ENCODE measurements at places on chromosomes 11 and 22.

DNA sequence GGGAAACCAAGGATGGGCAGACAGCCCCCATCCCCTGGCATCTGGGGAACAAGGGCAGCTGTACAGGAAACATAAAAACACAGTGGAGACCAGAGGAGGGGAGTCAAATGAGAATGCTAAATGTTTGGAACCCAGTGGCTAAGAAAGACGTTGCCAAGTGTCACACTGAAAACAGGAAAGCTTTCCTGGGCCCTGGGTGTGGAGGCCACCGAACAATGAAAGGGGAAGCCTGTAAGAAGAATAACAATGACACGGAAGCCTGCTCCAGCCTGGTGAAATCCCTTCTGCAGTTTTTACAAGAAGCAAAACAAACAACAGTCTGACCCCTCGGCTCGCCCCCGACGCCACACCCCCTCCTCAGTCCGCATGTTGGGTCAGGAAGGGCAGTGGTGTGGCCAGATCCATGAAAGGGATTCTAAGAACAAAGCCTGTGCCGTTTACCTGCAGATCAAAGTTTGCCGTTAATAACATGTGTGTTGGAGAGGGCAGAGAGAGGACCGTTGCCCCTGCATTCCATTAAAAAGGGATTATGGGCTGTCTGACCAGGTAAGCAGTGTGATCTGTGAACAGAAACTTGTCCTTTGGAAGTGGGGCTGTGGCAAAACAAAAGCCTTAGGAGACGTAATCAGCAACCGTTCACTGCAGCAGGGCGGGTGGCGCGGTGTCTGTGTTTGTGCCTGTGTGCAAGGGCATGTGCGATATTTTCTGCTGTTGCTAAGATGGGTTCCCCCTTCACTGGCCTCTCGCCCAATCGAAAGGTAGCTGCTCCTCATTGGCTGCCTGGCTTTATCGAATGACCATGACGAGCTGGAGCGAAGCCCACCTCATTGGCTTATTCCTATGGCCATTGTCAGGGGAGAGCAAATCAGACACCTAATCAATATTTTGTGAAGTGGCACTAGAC, 113.7 kb upstream of the BLID start:
- H3K4me3 ChIP-seq, result no peak overlapping the region
- DNase-seq, result no peak
- H3K27me3 ChIP-seq, result no peaks in the 10 kb centered on the region
- H3K27ac ChIP-seq, result no peak overlapping the region

DNA sequence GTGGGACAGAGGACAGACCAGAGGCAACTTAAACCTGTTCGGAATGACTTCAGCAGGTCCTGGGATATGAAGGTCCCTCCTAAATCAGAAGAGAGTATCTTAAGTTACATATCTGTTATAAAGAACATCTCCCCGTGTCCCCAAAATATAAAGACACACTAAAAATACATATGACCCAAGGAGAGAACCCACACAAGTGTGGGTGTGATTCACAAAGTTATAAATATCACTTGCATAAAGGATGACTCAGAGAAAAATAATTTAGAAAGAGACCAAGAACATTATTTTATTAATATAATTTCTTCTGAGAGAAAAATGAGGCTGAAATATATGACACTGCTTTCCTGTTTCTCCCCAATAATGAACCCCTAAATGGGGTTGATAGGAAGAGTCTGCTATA, 14.2 kb downstream of the OR5B21 start:
- no peak for DNase-seq
- H3K36me3 ChIP-seq, result no peaks in the 10 kb centered on the region
- H3K27ac ChIP-seq, result no peak overlapping the region

- H3K4me1 ChIP-seq, result no peaks in the 10 kb centered on the region
- no peak overlapping the region for H3K27ac ChIP-seq
- H3K27me3 ChIP-seq, result no peaks in the 10 kb centered on the region
- no peaks in the 10 kb centered on the region for H3K36me3 ChIP-seq
Measured at GRCh38 chr11:14673824-14674405, 30.3 kb downstream of the PDE3B start.

- H3K4me3 ChIP-seq, result peak overlapping the region; percentile 91
- no peaks in the 10 kb centered on the region for H3K27me3 ChIP-seq
Measured at GRCh38 chr22:39530692-39531331, 1.7 kb downstream of the RPS19BP1 start.

GRCh38 chr11:63804259-63804658, 9.0 kb upstream of the SPINDOC start:
- H3K36me3 ChIP-seq, result no peaks in the 10 kb centered on the region
- peak overlapping the region; percentile 76 for H3K27ac ChIP-seq
- no peak for DNase-seq
- no peak overlapping the region for H3K4me3 ChIP-seq
- no peaks in the 10 kb centered on the region for H3K27me3 ChIP-seq

DNA sequence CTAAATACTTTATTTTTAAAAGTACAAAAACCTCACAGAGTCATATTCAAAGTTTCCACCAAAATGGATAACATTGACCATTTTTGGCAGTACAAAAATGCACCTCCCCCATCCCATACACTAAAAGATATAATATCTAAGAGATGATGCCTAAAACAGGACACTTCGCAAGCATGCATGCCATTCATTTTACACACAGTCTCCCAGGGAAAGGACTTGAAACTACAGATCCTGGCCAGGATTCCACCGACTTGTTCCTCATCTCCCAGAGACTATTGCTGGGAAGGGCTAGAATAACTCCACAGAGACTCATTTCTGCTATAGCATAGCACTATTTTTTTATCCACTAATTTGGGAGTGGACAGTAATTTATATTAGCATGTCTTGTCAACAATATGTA, 81.7 kb downstream of the MTNR1B start:
- H3K36me3 ChIP-seq, result no peaks in the 10 kb centered on the region
- DNase-seq, result no peak
- no peaks in the 10 kb centered on the region for H3K27me3 ChIP-seq
- no peak overlapping the region for H3K27ac ChIP-seq

DNA sequence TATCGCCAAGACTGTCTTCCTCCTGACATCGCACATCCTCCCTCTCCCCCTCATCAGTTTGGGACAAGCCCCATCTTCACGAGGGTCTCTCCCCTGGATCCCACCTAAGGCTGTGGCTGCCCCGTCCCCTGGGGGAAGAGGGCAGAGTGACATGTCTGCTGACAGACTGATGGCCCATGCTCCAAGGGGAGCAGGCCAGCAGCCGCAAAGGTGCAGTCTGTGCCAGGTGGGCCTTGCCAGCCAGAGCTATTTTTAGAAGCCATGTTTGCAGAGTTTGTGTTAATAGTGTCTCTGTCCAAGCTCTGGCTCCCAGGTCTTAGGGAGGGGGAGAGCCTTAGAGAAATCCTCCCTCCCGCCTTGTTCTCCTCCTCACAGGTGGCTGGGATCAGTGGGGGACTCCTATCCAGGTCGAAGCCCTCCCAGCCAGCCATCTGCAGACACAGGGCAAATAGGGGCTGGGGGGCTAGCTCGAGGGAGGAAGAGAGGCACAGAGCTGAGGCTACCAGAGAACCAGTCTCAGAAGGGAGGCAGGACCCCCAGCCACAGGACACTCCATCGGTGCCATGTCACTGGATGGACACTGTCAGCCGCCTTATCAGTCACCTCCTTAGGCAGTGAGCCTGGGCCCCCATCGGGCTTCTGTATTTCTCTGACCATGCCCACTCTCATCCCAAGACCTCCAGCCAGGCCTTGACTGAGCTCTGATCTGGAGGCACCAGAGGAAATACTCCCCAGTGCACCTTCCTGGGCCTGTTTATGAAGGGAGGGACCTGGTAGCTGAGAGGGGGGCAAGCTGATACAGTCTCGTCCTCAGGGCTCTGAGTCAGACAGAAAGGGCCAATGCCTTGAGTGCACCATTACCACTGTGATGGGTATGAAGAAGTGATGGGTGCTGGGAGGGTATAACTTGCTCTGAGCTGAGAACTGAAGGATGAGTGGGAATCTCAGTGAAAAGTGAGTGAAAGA, 49.3 kb downstream of the CHRDL2 start:
- H3K4me3 ChIP-seq, result no peak overlapping the region
- no peaks in the 10 kb centered on the region for H3K36me3 ChIP-seq
- DNase-seq, result peak; percentile 62
- H3K27me3 ChIP-seq, result no peaks in the 10 kb centered on the region
- H3K4me1 ChIP-seq, result peaks cover 12% of the 10 kb centered on the region

GRCh38 chr22:32204040-32204855, 625 bp downstream of the RFPL2 start:
- H3K4me1 ChIP-seq, result peaks cover 21% of the 10 kb centered on the region
- no peak overlapping the region for H3K27ac ChIP-seq
- H3K4me3 ChIP-seq, result peak overlapping the region; percentile 4

GRCh38 chr11:90757849-90758494, 535.1 kb upstream of the CHORDC1 start:
- no peaks in the 10 kb centered on the region for H3K36me3 ChIP-seq
- H3K27me3 ChIP-seq, result no peaks in the 10 kb centered on the region
- no peaks in the 10 kb centered on the region for H3K4me1 ChIP-seq
- H3K27ac ChIP-seq, result no peak overlapping the region
- H3K4me3 ChIP-seq, result no peak overlapping the region

GRCh38 chr22:23259916-23260644, 79.8 kb downstream of the BCR start:
- no peak overlapping the region for H3K27ac ChIP-seq
- H3K4me1 ChIP-seq, result peaks cover 41% of the 10 kb centered on the region
- H3K36me3 ChIP-seq, result peaks cover 44% of the 10 kb centered on the region
- H3K4me3 ChIP-seq, result no peak overlapping the region
- no peaks in the 10 kb centered on the region for H3K27me3 ChIP-seq

- H3K27ac ChIP-seq, result no peak overlapping the region
- DNase-seq, result no peak
- no peaks in the 10 kb centered on the region for H3K36me3 ChIP-seq
- no peaks in the 10 kb centered on the region for H3K4me1 ChIP-seq
- no peak overlapping the region for H3K4me3 ChIP-seq
Measured at GRCh38 chr22:44964722-44965078, 45.1 kb downstream of the PHF21B start.

- no peak for DNase-seq
- H3K4me3 ChIP-seq, result no peak overlapping the region
- no peaks in the 10 kb centered on the region for H3K4me1 ChIP-seq
- H3K36me3 ChIP-seq, result no peaks in the 10 kb centered on the region
Measured at GRCh38 chr11:44532809-44533208, 32.7 kb upstream of the CD82 start.

GRCh38 chr11:64117763-64118459, 48.0 kb downstream of the MACROD1 start:
- H3K4me3 ChIP-seq, result no peak overlapping the region
- peaks cover 25% of the 10 kb centered on the region for H3K4me1 ChIP-seq
- no peak overlapping the region for H3K27ac ChIP-seq
- H3K27me3 ChIP-seq, result no peaks in the 10 kb centered on the region

DNA sequence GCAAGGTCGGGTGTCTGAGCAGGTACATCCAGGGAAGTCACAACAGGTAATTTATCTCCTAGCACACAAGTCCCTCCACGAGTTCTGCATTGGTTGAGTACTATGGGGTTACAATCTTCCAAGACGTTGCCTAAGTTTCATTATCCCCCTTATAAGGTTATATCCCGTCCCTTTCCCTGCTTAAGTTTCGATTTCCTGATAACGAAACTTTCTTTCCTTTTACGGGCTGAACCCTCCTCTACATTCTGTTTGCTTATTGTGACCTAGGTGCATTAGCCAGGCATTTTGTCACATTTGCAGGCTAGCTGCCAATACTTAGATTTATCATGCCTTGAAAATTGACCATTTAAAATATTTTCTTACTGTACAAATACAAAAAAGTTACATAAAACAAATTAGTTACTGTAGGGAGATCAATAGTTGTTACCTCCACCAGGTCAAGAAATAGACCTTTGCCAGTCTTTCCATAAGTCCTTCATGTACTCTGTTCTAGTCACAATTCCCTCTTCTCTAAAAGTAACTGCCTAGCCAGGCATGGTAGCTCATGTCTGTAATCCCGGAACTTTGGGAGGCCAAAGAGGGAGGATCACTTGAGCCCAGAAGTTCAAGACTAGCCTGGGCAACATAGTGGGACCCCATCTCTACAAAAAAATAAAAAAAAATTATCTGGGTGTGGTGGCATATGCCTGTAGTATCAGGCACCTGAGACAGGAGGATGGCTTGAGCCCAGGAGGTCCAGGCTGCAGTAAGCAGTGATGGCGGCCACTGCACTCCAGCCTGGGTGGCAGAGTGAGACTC, 14.3 kb upstream of the PITPNB start:
- H3K27ac ChIP-seq, result no peak overlapping the region
- DNase-seq, result no peak
- H3K4me3 ChIP-seq, result no peak overlapping the region

DNA sequence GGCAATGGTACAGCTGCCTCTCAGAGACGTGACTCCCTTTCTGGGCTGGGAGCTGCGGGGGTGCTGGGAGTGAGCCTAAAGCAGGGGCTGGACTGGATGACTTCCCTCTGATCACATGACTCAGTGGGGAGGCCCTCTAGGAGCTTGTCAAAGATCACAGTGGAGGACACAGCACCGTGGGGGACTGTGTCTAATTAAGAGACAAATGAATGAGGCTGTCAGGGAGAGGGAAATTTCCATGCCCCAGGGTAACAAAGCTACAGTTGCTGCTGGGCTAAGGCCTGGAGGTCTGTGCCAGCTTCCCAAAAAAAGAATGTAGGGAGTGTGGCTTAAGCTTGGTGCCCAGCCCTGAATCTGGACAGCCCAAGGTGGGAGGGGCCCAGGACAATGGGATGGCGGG, 262.8 kb upstream of the PLET1 start:
- no peak overlapping the region for H3K27ac ChIP-seq
- no peak overlapping the region for H3K4me3 ChIP-seq
- no peaks in the 10 kb centered on the region for H3K36me3 ChIP-seq

GRCh38 chr22:31082606-31083376, 1.7 kb downstream of the SMTN start:
- H3K4me3 ChIP-seq, result peak overlapping the region; percentile 76
- peak overlapping the region; percentile 86 for H3K27ac ChIP-seq

DNA sequence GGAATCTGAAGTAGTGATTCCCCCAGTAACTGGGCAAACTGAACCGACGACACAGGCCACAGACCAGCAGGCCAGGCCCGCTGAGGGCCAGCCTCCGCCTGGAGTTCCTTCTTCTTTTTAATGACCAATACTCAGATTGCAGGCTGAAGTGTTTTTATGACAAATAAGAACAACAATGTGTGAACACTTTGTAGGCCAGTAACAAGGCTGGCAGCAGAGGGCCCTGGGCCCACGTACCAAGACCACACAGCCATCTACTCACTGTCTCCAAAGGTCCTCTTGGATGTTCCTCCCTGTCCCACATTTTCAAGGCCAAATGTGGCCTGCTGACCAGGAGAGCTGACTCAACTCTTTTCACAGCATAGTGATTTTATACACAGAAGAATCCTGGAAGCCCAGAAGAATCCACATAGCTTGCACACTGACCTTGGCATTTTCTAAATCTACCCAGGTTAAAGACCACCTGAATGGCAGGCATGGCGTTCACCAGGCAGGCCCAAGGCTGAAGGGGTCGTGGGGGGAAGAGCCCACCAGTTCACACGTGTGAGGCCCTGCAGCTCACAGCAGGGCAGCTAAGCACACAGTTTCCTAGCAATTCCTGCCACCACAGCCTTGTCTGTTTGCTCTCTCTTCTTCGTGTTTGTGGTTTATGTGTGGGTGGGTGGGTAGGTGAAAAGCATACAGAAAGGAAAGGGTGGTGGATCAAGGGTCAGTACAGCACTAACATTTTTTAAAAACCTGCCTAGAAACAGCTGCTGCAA, 13.3 kb downstream of the SMCO4 start:
- no peak overlapping the region for H3K4me3 ChIP-seq
- no peaks in the 10 kb centered on the region for H3K36me3 ChIP-seq
- no peaks in the 10 kb centered on the region for H3K27me3 ChIP-seq
- peaks cover 46% of the 10 kb centered on the region for H3K4me1 ChIP-seq
- H3K27ac ChIP-seq, result peak overlapping the region; percentile 75

- H3K4me3 ChIP-seq, result peak overlapping the region; percentile 93
- DNase-seq, result no peak
- H3K27ac ChIP-seq, result peak overlapping the region; percentile 87
- peaks cover 18% of the 10 kb centered on the region for H3K4me1 ChIP-seq
Measured at GRCh38 chr11:74397501-74398243, 561 bp downstream of the PGM2L1 start.

- no peaks in the 10 kb centered on the region for H3K4me1 ChIP-seq
- no peak overlapping the region for H3K4me3 ChIP-seq
- DNase-seq, result no peak
- no peak overlapping the region for H3K27ac ChIP-seq
Measured at GRCh38 chr22:29639096-29639495, 35.7 kb downstream of the NF2 start.
